ENCODE measurements at places on chromosomes 16 and 17.

GRCh38 chr16:57998486-57998885 lies 2.0 kb downstream of the ZNF319 start:
- no peak for DNase-seq

DNA sequence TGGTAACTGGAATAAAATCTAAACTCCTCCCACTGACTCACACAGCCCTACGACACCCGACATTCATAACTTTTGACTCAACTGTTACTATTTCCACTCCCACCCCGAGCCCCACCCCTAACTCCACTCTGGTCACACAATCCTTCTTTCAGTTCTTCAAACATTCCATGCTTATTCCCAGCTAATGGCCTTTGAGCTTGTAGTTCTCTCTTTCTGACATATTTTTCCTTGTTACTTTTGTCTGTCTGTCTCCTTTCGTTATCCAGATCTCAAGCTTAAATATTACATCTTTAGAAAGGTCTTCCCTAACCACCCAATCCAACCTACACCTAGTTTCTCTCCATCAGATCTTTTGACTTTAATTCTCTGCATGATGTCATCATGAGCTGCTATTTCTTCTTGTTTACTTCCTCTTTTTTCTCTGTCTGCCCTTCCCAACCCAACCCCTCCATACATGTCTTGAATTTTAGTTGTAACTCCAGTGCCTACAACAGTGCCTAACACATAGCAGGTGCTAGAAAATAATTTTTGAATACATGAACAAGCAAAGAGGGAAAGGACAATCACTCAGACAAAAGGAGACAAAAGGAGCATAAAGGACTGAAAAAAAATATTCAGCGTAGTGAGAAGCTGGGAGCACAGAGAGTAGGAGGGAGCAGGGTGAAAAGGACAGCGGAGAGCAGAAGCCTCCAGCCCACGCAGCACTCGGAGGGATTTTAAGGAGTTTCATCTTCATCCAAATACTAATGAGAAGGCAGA lies 65.2 kb upstream of the SMIM36 start:
- no peak for DNase-seq

GRCh38 chr16:2181952-2182351 lies 14.5 kb downstream of the CASKIN1 start:
- no peak for DNase-seq

- DNase-seq = peak; percentile 73
Observed at GRCh38 chr16:49859125-49859811, 3.4 kb upstream of the ZNF423 start.

- DNase-seq = no peak
Observed at GRCh38 chr16:31190061-31190460, 10.1 kb downstream of the FUS start.

- peak; percentile 64 for DNase-seq
Observed at GRCh38 chr17:74192950-74193781, 10.3 kb upstream of the RPL38 start.

GRCh38 chr16:29126057-29126494 lies 141.2 kb downstream of the LAT start:
- no peak for DNase-seq

DNA sequence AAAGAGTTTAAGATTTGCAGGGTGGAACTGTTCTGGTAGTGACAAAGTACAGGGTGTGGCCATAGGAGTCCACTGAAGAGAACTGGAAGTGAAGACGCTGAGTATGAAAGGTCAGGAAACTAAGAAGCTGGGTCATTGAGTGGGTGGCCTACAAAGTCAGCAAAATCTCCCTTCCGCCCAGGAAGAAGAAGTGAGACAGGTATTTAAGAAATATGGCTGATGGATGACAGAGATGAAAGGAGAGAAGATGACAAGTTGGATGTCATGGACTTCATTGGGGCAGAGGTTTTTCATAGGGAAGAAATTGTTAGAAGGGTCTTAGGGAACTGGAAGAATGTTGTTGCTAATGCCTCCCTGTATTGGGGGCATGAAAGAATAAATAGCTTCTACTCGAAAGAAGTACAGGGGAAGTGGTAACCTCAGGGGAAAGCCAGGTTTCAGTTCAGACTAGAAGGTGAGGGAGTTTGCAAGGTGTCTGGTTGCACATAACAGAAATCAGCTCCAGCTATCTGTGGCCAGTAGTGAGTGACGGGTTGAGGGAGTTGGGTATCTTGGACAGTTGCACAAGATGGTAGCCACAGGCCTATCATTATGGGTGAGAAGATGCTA lies 33.6 kb upstream of the MED13 start:
- no peak for DNase-seq

DNA sequence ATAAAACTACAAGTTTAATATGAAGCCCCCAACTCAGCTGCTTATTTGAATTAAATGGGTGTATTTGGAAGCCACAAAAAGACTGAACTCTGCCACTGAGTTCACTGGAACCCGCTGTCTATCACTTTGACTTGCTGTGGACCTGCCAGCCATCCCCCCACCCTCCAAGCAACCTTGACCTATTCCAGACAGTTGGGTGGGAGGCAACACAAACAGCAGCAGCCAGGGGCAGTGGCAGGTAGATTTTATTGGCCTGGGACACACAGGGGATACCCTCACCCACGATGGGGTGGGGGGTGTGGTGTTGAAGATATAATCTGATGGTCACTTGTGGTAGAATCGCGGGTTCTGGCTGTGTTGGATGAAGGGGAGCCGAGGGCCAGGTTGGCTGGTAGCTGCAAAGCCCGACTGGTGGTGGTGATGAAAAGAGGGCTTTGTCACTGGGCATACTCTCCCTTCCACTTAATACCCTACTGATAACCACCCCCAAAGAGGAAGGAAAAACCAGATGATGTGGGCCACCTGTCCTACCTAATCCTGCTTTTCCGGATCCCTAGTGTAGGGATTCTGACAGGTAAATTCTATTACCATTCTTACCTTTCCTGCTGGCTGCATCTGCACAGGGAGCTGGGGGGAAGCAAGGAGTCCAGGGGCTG lies 2.6 kb downstream of the GPS2 start:
- no peak for DNase-seq

GRCh38 chr17:76404976-76405563 lies 20.7 kb downstream of the SPHK1 start:
- no peak for DNase-seq

DNA sequence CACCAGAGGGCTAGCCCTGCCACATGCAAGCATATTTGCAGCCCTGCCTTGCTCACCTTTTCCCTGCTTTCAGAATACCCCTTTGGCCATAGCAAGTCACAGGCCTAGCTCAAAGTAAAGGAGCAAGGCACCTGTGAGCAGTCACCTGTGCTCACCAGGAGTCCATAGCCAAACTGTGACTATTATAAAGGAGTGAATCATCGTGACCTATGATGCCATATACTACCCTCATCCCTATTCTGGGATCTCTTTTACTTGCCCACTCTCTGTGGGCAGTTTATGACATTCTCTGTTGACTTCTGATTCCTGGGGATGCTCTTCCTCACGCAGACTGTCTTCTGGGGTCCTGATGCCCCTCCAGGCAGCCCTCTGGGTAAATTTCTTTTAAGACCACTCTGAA lies 200.5 kb upstream of the NLRP1 start:
- no peak for DNase-seq

DNA sequence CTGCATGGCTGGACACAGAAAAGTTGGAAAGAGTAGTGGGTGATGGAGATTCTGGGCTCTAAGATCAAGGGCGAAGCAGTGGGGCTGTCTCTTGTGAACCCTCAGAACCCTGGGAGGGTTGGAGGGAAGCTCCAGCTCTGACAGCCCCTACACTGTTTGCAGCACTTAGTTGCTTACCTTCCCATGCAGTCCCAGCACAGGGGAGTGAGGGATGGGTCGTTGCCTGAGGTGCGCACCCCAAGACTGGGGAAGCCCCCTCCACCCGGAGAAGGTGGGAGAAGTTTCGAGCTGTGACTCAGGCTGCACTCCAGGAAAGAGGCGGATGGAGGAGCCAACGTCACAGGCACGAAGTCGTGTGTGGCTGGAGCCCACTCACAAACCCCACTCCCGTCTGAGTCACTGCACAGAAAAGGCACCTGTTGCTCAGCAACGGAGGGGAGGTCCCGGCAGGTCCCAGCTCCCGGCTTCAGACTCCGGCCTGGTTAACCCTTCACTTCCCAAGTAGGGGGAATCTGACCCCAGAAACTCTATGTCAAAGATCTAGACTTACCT lies 60.1 kb downstream of the AIPL1 start:
- peak; percentile 48 for DNase-seq

- DNase-seq = no peak
Observed at GRCh38 chr17:29933379-29933778, 3.4 kb upstream of the SSH2 start.

- no peak for DNase-seq
Observed at GRCh38 chr16:27798241-27798640, 248.3 kb downstream of the KATNIP start.

GRCh38 chr17:1736348-1737281 lies 6.1 kb upstream of the SERPINF2 start:
- DNase-seq = peak; percentile 44

GRCh38 chr16:56673921-56674320 lies 4.3 kb downstream of the MT1H start:
- DNase-seq = no peak

GRCh38 chr17:75808549-75808904 lies 23.9 kb downstream of the UNK start:
- no peak for DNase-seq

GRCh38 chr16:51244887-51245657 lies 94.0 kb upstream of the SALL1 start:
- peak; percentile 17 for DNase-seq

DNA sequence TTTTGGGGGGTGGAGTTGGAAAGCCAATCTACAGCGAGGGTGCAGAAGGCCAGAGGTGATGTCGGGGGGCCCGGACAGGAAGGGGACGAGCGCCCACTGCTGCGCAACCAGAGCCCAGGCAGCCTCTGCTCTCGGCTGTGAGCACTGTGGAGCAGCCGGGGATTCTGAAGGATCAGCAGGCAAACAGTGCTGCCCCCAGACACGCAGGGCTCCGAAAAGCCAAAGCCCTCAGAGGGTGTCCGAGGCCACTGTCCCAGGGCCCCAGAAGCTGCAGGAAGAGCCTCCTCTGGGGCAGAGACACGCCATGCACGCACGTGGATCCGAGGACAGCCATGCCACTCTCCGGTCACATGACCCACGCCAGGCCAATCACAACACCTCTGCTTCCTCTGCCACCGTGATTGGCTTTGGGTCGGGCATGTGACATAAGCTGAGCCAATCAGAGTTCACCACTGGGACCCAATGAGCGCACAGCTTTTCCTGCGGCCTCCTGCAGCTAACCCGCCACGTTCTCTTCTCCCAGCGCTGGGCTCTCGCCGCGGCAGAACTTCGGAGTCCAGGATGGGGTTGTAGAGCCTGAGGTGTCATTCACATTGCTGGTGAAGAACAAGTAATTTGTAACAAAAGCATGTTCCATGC lies 40.7 kb downstream of the ACTG1 start:
- DNase-seq = peak; percentile 82

- no peak for DNase-seq
Observed at GRCh38 chr16:14077918-14078317, 6.8 kb downstream of the MRTFB start.

GRCh38 chr17:79919164-79919585 lies 79.9 kb upstream of the CBX4 start:
- no peak for DNase-seq

DNA sequence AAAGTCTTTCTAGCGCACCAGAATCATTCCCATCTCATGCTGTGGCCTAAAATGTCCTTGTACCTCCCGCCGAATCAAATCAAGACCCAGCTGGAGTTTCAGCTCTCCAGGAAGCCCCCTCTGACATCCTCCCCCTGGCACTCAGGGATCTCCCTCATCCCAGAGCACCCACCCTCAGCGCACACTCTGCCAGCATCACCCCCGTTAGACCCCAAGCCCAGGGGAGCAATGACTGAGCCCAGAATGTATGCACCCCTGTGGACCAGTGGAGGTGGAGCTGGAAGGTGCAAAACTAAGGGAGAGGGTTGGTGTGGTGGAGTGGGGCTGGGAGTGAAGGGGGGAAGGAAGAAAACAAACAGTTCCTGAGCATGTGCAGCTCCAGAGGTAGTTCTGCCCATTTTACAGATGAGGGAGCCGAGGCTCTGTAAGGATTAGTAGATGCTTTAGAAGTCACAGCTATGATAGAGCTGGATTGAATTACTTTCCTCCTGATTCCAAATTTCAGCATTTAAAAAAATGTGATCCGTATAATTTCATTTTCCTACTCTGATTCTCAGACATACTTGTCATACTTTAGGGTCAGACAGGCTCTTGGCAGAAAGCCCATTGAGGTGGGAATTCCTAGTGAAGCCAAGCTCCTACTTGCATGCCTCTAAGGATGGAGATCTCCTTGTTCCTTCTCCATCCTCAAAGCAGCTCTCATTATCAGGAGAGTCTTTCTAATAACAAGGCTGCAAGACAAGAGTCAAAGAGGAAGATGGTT lies 242.7 kb downstream of the KATNIP start:
- no peak for DNase-seq

GRCh38 chr16:89687092-89687940 lies 827 bp downstream of the CDK10 start:
- DNase-seq = peak; percentile 84

DNA sequence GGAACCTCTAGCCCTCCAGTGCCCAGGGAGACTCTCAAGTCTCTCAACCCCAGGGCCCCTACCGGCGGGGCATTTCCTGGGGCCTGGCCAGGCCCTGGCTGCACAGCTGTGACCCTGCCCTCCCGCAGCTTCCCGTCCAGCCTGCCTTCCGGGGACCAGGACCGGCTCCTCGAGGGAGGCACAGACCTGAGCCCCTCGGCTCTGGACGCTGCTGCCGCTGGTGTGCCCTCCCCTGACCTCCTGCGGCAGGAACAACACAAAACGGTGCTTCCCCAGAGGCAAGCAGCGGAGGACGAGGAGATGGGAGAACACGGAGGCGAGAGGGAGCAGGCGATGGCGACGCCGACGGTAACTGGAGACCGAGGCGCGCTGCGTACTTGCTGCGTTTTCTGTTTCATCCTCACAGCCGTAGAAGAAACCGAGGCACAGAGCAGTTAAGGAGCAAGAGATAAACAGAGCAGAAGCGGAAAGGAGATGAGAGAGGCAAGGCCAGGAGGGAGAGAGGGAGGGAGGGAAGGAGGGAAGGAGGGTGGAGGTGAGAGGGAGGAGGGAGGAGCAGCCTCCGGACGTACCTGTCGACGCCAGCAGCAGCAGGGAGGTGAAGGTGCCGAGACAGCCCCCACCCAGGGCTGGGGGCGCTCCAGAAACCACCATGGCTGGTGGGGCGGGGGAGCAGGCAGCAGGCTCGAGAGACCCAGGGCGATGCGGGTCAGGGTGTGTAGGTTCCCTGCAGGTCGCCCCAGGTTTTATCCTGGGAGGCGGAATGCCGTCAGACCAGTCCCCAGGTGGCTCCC lies at the start of gene PRSS22:
TSS of gene PRSS22 (minus strand) at position 720 of the 794 bp plus-strand sequence. CDS start at position 654, 66 bp downstream.
- no peak for DNase-seq

Measured in retina (tissue), 1 donor.